ENCODE measurements at places on chromosomes 3 and 15.

GRCh38 chr3:30198162-30198561, 408.2 kb upstream of the TGFBR2 start:
- DNase-seq, result no peak
- H3K27me3 ChIP-seq, result no peaks in the 10 kb centered on the region
- no peaks in the 10 kb centered on the region for H3K36me3 ChIP-seq

DNA sequence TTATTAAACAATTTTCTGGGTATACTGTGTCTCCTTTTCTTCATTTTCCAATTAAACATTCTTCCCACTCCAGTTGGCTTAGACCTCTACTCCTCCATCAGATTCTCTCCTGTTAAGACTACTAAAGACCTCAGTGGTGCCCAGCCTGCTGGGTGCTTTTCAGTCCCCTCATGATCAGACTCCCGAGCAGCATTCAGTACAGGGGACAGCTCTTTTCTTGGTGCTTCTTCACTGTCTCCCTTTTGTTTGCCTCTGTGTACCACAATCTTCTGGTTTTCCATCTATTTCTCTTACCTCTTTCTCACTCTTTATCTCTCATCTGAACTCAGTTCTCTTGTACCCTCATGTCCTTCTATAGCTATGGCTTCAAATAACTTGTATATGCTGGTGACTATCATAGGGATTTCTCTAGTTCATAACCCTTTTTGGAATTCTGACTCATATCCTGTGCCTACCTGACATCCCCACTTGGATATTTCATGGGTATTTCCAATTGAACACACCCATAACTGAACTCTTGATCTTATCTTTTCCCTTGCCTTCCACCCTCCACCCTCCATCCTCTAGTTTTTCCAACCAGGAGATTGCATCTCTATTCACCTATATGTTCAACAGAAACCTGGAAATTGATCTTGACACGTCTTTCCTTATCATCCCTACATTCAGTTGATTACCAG, 55.6 kb upstream of the ABHD10 start:
- no peak overlapping the region for H3K27ac ChIP-seq
- DNase-seq, result no peak
- no peaks in the 10 kb centered on the region for H3K27me3 ChIP-seq
- H3K4me1 ChIP-seq, result peaks cover 14% of the 10 kb centered on the region
- no peak overlapping the region for H3K4me3 ChIP-seq

DNA sequence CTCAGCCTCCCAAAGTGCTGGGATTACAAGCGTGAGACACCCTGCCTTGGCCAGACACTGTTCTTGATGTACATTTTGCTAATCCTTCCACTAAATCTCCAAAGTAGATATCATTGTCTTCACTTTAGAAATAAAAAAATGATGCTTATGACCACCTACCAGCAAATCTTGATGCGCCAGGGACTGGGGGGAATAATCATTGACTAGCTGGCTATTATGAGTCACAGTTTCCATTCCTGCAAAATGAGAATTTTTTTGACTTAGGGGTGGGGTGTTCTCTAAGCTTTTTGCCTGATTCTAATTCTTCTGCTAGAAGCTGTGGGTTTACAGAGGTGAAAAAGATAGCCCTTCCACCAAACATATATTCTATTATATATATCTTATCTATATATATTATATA, 17.1 kb upstream of the RFC4 start:
- H3K4me3 ChIP-seq, result no peak overlapping the region
- H3K27me3 ChIP-seq, result no peaks in the 10 kb centered on the region
- no peak for DNase-seq
- no peak overlapping the region for H3K27ac ChIP-seq
- peaks cover 7% of the 10 kb centered on the region for H3K4me1 ChIP-seq

DNA sequence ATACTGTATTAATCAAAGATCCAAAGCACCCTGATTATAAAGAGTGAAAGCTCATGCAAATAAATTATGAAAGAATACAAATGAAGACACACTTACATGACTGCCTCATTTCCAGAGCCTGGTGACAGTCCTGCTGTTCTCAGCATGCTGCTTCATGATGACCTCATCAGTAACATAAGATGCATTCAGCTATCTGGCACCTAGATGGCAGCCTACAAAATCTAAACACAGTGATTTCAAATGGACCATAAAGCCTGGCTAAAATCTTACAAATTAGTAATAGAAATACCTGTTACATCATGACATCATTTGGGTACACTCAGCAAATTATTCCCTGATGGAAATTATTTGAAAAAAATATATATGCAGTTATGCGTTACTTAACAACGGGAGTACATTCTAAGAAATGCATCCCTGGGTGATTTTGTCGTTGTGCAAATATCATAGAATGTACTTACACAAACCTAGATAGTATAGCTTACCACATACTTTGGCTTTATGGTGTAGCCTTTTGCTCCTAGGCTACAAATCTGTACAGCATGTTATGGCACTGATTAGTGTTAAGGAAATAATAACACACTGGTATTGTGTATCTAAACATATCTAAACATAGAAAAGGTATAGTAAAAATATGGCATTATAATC, 207.2 kb downstream of the EPHA3 start:
- no peaks in the 10 kb centered on the region for H3K36me3 ChIP-seq
- H3K27me3 ChIP-seq, result no peaks in the 10 kb centered on the region
- DNase-seq, result no peak
- H3K4me1 ChIP-seq, result no peaks in the 10 kb centered on the region

DNA sequence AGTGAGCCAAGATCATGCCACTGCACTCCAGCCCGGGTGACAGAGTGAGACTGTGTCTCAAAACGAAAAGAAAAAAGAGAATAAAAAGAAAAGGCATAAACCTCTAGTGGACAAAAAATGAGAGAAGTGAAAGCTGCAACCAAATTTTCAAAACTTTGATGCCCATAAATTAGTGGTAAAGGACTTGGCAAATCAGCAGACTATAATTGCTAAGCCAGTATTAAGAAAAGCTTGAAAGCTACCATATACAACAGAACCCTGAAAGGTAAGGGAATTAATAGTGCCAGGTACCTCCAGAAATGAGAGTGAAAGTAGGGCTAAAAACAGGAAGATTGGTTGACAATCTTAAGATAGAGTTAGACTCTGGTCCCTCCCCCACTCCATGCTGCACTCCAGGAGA, 32.9 kb upstream of the SLC22A13 start:
- H3K27me3 ChIP-seq, result no peaks in the 10 kb centered on the region
- H3K4me1 ChIP-seq, result no peaks in the 10 kb centered on the region
- DNase-seq, result no peak

- no peak for DNase-seq
- H3K4me1 ChIP-seq, result no peaks in the 10 kb centered on the region
- H3K36me3 ChIP-seq, result no peaks in the 10 kb centered on the region
- no peak overlapping the region for H3K4me3 ChIP-seq
- no peaks in the 10 kb centered on the region for H3K27me3 ChIP-seq
Measured at GRCh38 chr3:184502123-184502667, 59.4 kb upstream of the EPHB3 start.

DNA sequence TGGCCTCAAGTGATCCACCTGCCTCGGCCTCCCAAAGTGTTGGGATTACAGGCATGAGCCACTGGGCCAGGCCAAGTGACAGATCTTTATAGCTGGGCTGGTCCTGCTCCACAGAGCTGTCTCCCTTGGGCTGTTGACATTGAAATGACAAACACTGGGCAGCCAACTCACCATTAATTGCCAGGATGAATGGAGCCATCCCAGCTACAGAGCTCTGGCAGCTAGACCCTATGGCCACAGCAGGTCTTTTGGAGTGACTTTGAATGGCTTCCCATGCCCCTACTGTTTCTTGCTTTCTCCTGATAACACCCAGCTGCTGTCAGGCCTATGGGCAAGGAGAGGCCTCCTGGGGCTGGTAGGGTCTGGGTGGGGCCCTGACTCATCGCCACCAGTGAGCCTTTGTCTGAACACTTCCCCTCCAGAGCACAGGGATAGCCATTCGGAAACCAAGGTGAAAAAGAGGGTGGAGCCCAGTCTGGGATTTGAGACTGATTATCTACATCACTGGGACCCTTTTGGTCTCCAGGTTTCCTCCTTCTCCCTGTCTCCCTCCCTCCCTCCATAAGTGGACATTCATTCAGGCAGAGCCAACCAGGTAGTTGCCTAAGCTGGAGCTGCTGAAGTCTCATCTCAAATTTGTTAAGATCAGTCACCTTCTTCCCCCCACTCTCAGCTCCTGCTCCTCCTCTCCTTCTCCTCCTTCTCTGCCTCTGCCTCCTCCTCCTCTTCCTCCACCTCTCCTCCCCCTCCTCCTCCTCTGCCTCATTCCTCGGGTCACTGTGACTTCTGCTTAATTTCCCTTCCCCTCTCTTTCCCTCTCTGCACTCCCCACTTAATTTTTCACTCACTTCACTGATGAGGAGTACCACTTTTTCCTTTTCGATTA, 34.0 kb downstream of the BHLHE40 start:
- no peak for DNase-seq
- no peaks in the 10 kb centered on the region for H3K36me3 ChIP-seq
- no peaks in the 10 kb centered on the region for H3K27me3 ChIP-seq
- peaks cover 34% of the 10 kb centered on the region for H3K4me1 ChIP-seq
- H3K4me3 ChIP-seq, result no peak overlapping the region

DNA sequence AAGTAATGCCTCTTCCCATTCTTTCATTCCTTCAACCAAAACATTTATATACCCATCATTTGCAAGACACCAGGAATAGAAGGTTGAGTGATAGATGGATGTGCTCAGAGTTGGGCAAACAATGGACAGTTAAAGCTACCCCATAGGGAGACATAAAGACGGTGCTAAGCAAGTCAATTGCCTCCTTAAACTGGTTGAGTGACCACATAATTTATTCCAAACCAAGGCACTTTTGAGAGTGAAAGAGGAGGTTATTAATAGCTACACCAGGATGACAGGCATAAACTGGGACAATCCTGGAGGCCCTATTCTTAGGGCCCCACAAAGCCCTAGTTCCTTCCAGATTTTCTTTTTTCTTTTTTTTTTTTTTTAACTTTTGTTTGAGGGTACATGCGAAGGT, 21.4 kb upstream of the DYNC1LI1 start:
- no peaks in the 10 kb centered on the region for H3K36me3 ChIP-seq
- H3K27me3 ChIP-seq, result no peaks in the 10 kb centered on the region

- no peak overlapping the region for H3K27ac ChIP-seq
- no peaks in the 10 kb centered on the region for H3K27me3 ChIP-seq
- no peaks in the 10 kb centered on the region for H3K36me3 ChIP-seq
- no peak overlapping the region for H3K4me3 ChIP-seq
- H3K4me1 ChIP-seq, result no peaks in the 10 kb centered on the region
- DNase-seq, result no peak
Measured at GRCh38 chr3:54756330-54756731, 171.5 kb downstream of the LRTM1 start.
